ENCODE measurements at places on chromosomes 5 and 9.

- no peak for DNase-seq
Observed at GRCh38 chr5:126763371-126763770, 13.6 kb upstream of the LMNB1 start.

GRCh38 chr9:68530618-68531017 is 10.1 kb downstream of the TMEM252 start:
- DNase-seq, result no peak

- DNase-seq, result no peak
Observed at GRCh38 chr5:156526081-156526925, 199.3 kb downstream of the SGCD start.

GRCh38 chr5:8580298-8580697 is 711.4 kb downstream of the MTRR start:
- no peak for DNase-seq

DNA sequence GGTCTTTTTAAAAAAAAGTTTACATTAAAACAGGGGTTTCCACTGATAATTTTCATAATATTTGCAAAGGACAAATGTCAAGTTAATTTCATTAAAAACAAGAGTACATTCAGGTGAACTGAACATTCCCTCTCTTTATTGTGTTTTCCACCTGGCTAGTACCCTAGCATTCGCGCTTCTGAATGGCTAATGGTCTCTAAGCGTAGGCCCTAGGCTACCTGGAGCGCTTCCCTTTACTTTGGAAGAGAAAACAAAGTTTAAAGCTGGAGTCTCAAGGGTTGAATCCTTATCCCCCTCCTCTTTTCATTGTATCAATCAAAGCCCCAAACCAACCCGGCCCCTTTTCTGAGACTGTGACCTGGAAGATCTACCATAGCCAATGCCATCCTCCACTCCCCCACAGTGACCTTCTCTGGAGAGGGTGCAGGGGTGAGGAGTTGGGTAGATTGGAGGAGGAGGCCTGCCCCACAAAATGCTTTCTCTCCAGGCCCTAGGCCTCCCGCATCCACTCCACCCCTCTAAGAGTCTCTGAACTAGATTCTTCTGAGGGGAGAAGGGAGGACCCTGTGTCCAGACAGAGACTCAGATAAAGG is 73.3 kb upstream of the TBCA start:
- DNase-seq, result no peak

GRCh38 chr5:173858670-173859407 is 29.3 kb upstream of the CPEB4 start:
- DNase-seq, result no peak

DNA sequence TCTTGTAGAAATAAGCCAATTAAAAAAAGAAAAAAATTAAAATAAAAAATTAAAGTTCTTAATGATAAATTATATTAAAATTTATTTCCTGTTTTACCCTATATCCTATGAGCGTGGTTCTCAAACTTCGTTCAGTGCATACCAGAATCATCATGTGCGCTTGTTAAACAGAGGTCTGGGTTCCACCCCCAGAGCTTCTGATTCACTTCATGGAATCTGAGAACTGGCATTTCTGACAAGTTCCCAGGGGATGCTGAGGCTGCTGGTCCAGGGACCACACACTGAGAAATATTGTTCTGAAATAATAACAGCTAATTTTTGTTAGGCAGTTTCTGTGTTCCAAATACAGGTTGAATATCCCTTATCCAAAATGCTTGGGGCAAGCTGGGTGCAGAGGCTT is 79.3 kb downstream of the TMC1 start:
- DNase-seq, result no peak

DNA sequence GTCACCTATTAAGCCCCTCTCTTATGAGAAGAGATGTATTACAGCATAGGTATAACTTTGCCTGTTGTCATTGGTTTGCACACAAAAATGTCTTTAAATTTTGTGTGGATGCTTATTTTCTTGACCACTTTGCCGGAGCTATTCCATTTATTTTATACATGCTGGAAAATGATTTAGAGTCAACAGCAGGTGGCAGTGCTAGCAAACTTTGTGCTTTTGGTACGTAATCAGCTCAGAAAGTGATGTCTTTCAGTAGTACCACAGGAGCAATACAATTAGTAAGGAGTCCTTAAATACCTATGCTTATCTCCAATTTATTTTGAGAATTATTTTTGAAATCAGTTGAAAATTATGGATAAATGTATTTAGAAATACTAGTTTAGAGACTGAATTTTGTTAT is 19.8 kb upstream of the NUDT12 start:
- no peak for DNase-seq

- DNase-seq, result no peak
Observed at GRCh38 chr5:172902497-172903472, 56.4 kb upstream of the RPL26L1 start.
